ENCODE measurements at places on chromosomes 16 and 17.

- DNase-seq = no peak
Measured at GRCh38 chr16:85029981-85030401, 2.4 kb downstream of the KIAA0513 start.

DNA sequence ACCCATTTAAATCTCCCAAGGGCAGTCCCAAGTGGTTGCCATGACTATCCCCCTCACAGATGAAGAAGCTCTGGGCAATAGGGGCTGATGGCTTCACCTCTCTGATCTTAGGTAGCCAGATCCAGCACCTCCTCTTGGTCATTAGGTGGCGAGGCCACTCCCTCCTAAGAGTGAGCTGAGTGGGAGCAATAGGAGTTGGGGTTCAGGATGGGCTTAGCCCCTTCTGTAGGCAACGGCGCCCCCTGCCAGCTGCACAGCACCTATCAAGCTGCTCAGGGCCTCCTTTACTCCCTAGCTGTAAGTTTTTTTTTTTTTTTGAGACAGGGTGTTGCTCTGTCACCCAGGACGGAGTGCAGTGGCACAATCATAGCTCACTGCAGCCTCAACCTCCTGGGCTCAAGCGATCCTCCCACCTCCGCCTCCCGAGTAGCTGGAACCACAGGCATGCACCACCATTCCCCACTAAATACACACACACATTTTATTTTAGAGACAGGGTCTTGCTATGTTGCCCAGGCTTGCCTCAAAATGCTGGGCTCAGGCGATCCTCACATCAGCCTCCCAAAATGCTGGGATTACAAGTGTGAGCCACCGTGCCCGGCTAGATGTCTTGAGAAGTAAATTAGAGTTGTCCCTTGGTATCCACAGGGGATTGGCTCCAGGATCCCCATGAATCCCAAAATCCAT lies 3.5 kb upstream of the RRAD start:
- DNase-seq = no peak

- DNase-seq = no peak
Measured at GRCh38 chr16:12826559-12826958, 22.9 kb upstream of the CPPED1 start.

GRCh38 chr17:48181653-48182052 lies 74.1 kb downstream of the SNX11 start:
- peak; percentile 50 for DNase-seq

DNA sequence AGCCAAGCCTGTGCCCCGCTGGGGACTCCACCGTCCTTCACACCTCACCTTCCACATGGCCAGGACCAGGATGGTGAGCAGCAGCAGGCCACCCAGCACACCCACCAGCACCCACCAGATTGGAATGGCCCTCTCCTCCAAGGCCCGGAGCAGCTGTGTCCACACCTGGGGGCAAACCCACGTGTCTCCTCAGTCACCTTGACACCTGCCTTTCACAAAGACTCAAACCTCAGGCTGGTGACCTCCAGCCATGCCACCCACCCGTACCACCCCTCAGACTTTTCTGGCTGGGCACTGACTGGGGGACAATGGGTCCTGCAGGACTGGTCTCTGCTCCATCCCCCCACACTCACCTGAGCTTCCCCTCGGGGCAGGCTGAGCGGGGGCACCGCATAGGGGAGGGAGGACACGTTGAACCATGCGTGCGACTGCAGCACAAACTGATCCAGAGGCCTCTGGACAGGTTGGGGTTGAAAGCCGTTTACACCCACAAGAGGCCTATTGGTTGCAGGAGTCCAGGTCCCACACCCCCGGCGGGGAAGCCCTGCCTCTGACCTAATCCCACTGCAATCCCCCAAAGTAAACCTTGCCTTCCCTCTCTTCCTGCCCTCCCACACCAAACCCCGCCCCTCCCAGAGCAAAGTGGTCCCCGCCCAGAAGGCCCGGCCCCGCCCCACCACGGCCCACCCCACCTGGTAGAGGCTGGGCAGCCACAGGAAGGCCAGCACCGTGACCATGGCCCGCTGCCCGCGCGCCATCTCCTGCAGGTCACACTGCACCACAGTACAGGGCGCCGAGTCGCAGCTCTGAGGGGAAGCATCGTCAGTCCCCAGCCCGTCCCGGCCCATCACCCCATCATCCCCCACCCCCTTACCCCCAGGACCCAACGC lies 10.9 kb upstream of the FAM171A2 start:
- DNase-seq = peak; percentile 75

DNA sequence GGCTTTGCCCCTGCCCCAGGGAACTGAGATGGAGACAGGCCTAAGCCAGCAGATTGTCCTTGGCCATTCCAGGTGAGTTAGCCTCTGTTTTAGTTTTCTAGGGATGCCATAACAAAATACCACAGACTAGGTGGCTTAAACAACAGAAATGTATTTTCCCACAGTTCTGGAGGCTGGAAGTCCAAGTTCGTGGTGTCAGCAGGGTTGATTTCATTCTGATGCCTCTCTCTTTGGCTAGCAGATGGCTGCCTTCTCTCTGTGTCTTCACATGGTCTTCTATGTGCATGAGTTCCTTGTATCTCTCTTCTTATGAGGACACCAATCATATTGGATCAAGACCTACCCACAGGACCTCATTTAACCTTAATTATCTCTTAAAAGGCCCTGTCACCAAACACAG lies 12.8 kb downstream of the FAM20A start:
- no peak for DNase-seq

DNA sequence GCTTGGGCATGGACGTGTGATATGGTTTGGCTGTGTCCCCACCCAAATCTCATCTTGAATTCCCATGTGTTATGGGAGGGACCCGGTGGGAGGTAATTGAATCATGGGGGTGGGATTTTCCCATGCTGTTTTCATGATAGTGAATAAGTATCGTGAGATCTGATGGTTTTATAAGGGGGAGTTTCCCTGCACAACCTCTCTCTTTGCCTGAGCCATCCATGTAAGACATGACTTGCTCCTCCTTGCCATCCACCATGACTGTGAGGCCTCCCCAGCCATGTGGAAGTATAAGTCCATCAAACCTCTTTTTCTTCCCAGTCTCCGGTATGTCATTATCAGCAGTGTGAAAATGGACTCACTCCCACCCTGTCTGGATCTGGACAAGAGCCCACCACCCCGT lies 393.4 kb downstream of the SEC14L1 start:
- DNase-seq = no peak

- DNase-seq = peak; percentile 4
Measured at GRCh38 chr16:53043986-53044601, 8.6 kb downstream of the CHD9NB start.

DNA sequence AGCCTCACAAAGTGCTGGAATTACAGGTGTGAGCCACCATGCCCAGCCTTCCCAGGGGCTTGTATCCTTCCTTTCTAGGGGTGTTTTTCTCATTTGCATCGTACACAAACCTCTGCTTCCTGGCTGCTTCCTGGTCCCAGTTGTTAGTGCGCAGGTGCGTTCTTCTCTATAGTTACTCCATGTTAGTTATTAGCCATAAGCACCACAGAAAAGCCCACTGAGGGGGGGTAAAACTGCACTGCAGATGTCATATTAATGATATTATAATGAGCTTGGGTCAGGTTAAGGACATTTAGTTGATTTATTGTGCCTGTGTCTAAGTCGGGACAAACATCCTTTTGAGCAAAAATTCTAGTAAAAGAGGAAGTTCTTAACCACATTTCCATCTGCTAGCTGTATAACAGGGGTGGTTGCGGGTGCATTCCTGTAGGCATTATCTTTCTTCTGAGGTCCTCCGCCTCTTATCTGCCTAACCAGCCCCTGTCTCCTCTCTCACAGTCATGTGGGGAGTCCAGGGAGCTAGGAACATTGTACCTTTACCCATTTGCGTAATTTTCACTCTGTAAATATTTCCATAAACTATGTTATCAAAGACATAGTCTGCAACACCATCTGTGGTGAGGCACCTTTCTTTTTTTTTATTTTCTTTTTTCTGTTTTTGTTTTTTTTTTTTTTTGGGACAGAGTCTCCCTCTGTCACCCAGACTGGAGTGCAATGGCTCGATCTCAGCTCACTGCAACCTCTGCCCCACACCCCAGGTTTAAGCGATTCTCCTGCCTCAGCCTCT lies 23.6 kb upstream of the ATF7IP2 start:
- no peak for DNase-seq

- DNase-seq = no peak
Measured at GRCh38 chr16:49050607-49051006, 231.0 kb downstream of the CBLN1 start.

- DNase-seq = no peak
Measured at GRCh38 chr16:89710709-89711564, 9.4 kb upstream of the SPATA2L start.

DNA sequence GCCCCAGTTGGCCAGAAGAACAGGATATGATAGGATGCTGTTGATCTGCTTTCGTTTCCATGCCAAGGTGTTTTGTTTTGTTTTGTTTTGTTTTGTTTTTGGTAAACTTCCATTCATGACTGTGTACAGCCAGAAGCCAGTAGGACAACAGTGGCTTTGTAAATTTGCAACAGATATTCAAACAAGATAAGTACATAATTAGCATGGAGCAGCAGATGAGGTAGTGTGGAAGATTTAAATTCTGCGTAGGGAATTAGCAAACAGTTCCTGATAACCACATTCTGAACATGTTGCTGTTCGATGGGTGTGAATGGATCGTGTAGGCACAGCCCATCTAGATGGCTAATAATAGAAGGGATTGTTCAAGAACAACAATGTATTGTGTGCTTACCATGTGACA lies 1080.1 kb upstream of the RBFOX1 start:
- DNase-seq = no peak

DNA sequence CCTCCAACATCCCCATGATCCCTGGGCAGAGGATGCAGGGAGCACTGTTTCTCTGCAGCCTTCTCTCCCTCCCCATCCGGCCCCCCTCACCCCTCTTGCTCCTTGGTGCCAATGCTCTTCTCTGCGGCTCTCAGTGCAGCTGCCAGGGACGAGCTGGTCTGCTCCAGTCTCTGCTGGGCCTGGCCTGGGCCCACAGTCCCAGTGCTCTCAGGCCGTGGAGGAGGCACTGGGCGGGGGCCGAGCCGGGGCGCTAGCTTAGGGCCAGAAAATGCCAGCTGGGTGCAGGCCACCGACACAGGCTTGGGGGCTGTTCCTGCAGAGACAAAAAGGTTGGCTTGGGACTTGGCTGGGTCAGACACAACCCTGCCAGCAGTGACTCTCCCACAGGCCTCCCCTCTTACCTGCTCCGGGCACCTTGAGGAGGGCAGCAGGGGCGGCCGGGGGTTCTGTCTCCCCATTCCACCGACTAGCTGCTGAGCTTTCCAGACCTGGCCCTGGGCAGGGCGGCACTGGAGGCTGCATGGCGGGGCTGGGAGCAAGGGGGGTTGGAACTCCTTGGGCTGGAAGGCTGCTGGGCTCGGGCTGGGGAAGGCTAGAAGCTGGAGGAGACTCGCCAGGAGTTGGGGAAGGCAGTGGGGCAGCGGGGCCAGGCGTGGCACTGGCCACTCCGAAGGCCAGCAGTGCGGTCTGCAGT lies 13.8 kb downstream of the CASKIN2 start:
- DNase-seq = no peak

DNA sequence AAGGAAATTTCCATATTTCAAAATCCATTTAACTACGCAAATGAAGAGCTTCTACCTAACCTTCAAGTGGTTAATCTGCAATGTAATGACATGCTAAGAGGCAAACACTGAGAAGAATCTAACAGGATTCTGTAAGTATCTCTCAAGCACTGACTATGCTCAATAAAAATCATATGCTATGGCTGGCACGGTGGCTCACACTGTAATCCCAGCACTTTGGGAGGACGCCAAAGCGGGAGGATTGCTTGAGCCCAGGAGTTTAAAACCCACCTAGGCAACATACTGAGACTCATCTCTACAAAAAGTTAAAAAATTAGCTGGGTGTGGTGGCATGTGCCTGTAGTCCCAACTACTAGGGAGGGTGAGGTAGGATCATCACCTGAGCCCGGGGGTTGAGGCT lies 32.7 kb downstream of the GNA13 start:
- no peak for DNase-seq

DNA sequence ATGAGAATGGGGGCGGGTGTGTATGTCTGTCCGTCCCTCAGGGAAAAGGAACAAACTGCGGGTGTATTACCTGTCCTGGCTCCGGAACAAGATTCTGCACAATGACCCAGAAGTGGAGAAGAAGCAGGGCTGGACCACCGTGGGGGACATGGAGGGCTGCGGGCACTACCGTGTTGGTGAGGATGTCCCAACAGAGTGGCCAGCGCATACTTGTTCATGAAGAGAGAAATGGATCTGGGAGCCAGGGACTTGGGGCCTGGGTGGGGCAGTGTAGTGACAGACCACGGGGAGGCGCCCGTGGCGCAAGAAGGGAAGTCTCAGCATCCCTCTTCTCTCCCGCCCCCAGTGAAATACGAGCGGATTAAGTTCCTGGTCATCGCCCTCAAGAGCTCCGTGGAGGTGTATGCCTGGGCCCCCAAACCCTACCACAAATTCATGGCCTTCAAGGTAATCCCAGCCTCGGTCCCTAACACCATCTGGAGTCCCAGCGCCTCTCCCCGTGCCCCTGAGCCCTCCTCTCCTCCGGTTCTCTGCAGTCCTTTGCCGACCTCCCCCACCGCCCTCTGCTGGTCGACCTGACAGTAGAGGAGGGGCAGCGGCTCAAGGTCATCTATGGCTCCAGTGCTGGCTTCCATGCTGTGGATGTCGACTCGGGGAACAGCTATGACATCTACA lies 3.5 kb upstream of the C17orf107 start:
- DNase-seq = no peak

DNA sequence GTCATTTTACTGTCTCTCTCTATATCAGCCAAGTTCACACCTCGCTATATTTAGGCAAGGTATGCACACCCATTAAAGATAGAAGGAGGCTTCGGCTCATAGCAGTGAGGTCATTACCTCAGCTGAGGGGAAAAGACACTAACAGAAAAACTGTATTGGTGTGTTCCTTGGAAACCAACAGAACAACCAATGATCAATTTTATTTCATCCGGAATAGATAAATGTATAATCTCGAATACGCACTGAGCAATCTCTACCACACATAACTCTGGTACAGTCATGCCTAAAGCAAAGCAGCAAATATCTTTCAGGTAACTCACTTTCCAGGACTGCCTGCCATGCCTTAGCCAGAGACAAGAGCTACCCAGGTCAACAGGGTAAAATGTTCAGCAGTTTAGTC lies 109.9 kb upstream of the CORO6 start:
- no peak for DNase-seq

DNA sequence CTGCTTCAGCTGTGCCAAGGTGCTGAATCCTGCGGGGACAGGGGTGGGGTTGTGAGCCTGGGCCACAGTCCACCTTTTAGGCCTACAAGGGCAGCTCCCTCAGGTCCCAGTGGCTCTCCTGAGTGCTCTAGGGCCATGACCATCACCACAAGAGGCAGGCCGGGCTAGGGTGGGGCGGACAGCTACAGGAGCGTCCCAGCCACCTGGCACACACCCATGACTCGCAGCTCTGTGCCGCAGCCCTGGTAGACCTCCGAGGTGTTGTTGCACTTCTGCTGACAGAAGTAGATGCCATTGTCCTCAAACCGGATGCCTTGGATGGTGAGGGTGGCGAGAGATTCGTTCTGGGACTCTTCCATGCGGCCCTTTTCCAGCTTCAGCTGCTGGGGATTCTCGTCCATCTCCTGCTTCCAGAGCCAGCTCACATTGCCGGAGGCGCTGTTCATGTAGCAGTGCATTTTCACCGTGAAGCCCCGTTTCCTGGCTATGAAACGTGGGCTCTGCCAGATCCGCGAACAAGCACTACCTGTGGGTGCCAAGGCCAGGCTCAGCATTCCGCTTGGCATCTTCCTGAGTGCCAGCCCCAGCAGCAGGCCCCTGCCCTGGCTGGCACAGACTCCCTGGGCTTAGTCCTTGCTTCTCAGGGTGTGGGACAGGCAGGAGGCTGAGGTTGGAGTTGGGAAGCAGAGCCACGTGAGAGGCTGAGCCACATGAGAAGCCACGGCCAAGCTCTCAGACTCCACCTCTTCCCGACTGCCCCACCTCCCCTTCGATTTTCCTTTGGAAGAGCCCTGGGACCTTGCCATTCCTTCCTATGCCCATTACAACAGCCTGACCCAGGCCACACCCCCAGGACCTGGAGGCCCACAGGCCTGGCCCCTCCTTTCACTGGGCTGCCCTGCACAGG lies 2.0 kb downstream of the CD79B start:
- no peak for DNase-seq
